ENCODE measurements at places on chromosomes 2 and 18.
A peak's percentile ranks its signal among the peaks of the same experiment; 100 is the strongest.

DNA sequence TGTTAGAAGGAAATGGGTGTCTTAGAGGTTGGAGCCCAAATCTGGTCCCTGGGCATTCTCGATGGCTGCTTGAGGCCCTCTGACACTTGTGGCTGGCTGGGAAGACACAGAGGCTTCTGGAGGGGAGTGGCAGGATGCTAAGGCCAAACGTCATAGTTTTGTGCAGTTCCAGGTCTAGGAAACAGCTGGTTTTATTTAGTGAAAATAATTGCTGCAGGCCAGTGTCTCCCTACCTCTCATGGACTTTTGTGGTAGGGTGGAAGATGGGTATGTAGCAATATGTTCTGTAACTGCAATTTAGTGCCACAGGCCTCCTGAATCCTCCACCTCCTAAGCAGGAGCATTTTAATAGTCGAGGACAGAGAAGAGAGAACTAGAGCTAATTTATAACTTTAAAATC lies 32.2 kb upstream of the SPRED2 start:
- DNase-seq: no peak

DNA sequence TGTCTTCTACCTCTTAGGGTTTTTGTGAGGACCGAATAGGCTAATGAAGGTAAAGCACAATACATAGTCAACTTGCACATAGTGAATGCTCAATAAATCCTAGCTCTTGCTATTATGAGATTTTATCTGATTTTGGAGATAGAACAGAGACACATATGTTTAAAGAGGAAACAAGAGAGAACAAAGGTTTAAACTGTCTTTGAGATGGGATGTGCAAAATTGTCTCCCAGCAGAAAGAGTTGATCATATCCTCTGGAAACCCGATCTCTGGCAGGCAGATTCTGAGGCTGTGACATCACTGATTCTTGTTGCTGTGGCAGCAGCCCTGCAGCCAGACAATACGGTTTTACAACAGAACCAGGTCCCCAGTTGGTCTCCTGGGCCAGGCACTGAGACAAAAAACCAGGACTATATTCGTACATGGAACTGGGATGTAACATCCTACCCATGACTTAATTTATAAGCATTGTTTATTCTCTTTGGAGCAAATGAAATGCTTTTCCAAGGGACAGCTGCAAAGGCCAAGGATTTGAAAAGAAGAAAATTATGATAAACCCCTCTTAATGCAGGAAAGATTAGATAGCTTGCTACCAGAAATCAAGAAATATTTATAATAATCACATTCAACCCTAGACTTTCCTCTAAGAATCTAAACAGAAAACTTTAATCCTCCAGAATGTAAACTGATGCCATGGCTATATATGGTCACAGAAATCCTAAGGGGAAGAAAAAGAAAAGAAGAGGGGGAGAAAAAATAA lies 80.2 kb downstream of the SLC8A1 start:
- no peak for DNase-seq

GRCh38 chr2:84526562-84526961 lies 10.3 kb downstream of the DNAH6 start:
- DNase-seq: no peak

GRCh38 chr2:85237849-85238565 lies 89.8 kb downstream of the TGOLN2 start:
- no peak for DNase-seq

DNA sequence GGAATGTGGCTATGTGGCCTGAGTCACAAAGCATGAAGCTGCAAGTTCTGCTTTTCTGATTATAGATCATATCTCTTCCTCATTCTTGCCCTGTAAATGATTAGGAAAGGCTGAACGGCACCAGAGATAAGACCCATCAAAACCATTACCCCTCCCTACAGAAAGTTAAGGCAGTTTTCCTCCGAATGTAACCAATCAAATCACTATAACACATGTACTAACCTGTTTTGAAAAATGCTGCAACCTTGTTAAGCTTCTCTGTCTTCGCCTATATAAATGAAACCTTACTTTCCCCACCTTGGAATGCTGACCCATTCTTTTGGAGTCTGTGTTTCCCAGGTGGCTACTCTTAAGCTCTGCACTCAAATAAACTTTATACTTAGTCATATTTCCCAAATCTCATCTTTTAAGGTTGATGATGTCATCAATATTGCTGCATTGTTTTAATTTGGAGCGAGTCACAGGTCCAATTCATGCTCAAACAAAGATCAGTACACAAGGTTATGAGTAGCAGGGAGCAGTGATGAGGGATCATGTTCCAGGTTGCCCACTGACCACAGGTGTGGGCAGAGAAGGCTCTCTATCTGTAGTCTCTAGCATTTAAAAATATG lies 662.3 kb downstream of the IRS1 start:
- DNase-seq: no peak

- DNase-seq: peak; percentile 49
Measured at GRCh38 chr2:7567646-7568045, 650.4 kb downstream of the RNF144A start.

- DNase-seq: no peak
Measured at GRCh38 chr2:14872779-14873325, 240.3 kb downstream of the LRATD1 start.

DNA sequence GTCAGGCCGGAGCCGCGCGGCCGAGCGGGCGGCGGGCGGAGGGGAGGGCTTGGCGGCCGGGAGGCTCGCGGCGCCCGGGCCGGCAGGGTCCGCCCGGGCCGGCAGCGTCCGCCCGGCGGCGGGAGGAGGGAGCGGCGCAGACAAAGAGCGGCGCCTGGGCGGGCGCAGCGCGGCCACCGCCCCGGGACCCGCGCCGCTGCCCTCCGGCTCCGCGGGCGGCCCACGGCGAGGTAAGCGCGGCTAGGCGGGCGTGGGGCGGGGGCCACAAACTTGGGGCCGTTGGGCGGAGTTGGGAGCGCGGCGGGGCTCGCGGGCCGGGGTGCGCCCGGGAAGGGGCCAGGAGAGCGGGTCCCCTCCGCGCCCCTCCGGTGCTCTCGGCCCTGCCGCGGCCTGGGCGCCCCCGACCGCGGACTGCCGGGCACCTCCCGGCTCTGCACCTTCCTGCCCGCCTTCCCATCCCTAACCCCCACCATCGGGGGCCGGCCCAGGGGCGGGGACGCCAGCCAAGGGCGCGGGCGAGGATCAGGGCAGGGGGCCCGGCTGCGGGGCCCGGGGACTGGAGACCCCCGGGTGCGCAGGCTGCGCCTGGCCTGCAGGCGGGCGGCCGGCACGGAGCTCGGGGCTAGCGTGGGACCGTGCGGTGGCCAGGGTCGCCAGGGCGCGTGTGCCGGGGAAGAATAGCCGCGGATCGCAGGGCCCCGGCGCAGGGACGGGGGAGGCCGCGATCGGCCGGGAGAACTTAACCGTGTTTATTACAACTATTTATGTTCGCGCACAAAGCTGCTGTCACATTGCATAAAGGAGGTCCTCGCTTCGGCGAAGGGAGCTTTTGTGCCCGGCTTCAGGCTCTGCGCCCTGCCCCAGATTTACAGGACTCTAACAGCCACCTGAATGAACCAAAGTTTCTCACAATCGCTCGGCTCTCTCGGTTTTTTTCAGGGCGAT lies at the start of gene NCK2:
Gene NCK2, plus strand, starts transcription at position 4 of the 945 bp plus-strand sequence. CDS start 110,152 bp downstream, outside the sequence.
- DNase-seq: no peak

GRCh38 chr2:187390891-187391290 lies 57.2 kb downstream of the CALCRL start:
- no peak for DNase-seq

GRCh38 chr2:8253781-8254180 lies 428.1 kb upstream of the ID2 start:
- no peak for DNase-seq

DNA sequence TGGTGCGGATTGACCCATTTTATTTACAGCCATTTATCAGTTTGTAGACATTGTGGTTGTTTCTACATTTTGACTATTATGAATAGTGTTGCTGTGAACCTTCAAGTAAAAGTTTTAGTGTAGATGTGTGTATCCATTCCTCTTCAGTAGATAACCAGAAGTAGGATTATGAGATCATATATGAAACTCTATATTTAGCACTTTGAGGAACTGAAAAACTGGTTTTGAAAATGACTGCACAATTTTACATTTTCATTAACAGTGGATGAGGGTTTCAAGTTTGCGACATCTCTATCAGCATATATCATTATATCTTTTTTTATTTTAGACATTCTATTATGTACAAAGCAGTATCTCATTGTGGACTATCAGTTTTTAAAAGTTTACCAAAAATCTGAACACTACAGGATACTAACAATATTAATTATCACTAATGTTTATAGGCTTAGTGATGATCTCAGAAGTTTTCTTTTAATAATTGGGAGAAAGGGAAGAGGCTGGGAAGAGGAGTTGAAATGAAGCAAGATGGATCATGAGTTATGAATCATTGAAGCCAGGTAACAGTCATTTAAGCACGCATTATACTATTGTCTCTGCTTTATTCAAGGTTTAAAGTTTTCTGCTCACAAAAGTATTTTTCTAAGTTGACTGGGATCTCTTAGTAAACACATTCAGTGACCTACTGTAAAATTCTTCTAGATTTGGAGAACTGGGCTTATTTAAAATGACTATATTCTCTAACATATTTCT lies 329.0 kb upstream of the LRATD1 start:
- DNase-seq: no peak

All from CD4-positive, alpha-beta T cell treated with Interleukin-2 at 100 ng/mL for 4 hours (primary cell).